ENCODE measurements at places on chromosomes 3 and 15.

GRCh38 chr15:68435966-68436365 lies 4.0 kb upstream of the ITGA11 start:
- DNase-seq: no peak

DNA sequence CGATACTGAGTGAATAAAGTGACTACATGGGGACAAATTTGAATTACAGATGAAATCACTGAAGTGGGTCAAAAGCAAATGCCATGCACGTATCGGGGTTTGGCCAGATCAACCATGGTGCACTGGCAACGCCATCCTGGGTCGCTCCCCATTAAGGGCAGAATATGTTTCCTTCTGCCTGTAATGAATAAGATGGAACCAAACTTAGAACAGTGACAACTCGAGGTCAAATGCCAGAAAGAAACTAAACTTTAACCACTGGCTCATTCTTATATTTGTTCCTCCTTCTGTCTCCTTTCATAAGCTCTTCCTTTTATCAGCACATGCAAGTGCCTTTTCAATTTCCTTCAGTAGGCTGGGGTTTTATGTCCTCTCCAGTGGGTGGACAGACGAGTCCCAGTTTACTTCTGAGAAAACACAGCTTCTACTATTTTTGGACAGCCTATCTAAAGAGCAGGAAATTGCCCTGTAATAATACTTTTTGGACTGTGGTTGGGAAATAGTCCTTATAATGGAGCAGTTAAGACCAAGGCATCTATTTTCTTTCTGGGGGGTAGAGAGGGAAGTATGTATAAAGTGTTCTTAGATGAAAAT lies 61.4 kb downstream of the WHAMM start:
- DNase-seq: no peak

DNA sequence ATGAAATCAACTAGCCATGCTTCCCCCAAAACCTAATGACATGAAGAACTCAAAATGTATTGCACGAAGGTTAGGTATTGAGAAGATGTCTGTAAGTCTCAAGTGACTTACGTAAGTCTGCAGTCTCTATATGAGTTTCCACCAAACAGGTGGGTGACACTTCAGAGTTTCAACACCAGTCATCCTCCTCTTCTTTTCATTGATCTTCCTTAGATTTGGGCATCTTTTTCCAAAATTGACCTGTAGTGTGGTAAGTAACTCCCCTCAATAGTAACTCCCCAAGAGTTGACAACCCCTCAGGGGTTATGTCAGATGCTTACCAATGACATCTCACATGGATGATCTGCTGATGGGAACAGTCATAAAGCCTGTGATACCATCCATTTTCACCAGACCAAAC lies 46.1 kb downstream of the GPR176 start:
- DNase-seq: no peak

- DNase-seq: no peak
These were observed 40.5 kb downstream of the ZNF106 start for GRCh38 chr15:42450425-42450790.

- DNase-seq: no peak
These were observed 611.2 kb upstream of the CFAP20DC start for GRCh38 chr3:59660852-59661625.

DNA sequence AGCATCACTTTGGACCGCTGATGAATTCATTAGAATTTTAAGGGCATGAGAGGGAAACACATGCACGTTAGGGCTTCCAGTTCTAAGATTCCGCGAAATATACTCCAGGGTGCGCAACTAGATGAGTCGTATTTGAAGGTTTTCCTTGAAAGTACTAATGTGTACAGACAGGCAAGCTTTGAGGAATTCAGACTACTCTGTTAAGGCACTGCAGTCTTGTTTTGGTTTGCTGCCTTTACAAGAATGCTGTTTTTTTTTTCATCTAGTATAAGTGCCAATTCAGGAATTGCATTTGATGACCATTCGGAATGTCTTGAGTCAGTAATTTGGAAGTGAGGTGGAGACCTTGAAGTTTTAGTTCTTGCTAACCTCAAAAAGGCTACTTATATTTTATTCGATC lies 19.1 kb downstream of the TRNT1 start:
- DNase-seq: no peak

DNA sequence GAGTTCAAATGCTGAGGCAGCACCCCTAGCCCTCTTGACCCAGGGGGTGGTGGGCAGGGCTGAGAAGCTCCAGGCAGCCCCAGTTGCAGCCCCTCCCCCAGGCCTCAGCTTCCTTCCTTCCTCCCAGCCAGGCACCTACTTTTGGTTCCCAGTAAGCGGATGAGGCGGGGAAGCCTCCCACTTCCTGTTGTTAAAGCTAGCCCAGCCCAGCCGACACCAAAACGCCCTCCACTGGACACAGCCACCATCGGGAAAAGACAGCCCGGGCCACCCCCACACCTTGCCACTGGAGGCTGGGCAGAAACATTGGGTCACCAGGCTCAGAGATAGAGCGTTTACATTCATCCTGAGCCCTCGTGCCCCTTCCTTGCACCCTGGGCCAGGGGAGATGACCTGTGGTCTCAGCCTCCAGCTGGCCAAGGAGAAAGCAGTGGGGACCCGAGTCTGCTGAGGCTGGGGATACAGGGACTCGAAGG lies 3.5 kb downstream of the DUSP7 start:
- DNase-seq: peak; percentile 94

DNA sequence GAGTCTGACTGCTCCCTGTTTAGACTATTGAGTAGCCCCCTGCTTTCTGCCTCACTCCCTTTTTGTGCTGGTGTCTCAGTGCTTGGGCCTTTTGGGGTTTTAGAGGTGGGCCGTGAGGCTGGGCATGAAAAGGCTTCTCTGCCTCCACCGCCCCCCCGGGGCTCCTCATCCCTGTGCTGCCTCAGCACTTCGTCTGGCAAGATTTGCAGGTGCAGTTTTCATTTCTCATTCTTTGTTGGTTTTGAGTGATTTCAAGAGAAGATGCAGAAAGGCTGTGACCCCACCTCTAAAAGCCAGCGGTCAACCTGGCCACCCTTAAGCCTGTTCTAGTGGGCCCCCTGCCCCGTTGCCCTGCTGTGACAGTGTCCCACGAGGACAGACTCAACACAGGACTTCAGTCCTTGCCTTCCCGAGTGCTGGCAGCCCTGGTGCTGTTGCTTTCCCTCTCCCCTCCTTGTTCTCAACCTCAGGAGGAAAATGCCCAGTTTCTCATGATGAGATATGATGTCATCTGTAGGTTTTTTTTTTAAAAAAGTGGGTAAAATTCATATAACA lies 38.0 kb downstream of the APBA2 start:
- no peak for DNase-seq

GRCh38 chr3:112374333-112374734 lies 41.4 kb downstream of the CD200 start:
- DNase-seq: no peak

- DNase-seq: no peak
These were observed 69.9 kb downstream of the IGF2BP2 start for GRCh38 chr3:185754920-185755319.

DNA sequence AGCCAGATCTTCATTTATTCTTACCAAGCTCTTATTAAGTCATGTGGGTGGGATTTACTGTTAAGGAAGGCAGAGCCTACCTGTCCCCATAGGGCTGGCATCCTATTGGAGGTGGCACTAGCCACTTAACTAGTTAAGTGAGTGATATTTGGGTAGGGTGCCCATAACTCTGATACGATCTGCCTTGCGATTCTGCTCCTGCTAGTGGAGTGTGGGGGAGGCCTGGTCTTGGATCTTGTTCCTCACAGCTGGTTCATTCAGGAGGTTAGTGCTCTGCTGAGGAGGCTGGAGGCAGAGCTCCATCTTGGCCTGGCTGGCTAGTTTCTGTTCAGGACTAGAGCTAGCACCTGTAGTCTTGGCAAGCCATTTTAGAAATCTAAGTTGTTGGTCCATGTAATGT lies 9.3 kb downstream of the BAHD1 start:
- DNase-seq: no peak

- DNase-seq: no peak
These were observed 423.1 kb downstream of the CNTN6 start for GRCh38 chr3:1515882-1516281.

DNA sequence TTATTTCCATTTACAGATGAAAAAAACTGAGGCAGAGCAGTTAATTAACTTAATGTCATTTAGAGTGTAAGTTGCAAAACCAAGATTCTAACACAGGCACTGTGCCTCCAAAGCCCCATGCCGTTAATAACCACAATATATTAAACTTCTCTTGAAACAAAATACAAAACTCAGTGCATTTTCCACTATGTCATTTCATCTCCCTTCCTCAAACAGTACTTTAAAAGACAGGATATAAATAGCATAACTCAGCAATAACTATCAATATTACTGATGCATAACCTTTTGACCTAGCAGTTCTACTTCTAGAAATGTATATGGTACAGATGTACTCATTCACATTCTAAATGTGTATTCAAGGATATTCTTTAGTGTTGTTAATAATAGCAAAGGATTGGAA lies 5.1 kb upstream of the TASOR start:
- no peak for DNase-seq

DNA sequence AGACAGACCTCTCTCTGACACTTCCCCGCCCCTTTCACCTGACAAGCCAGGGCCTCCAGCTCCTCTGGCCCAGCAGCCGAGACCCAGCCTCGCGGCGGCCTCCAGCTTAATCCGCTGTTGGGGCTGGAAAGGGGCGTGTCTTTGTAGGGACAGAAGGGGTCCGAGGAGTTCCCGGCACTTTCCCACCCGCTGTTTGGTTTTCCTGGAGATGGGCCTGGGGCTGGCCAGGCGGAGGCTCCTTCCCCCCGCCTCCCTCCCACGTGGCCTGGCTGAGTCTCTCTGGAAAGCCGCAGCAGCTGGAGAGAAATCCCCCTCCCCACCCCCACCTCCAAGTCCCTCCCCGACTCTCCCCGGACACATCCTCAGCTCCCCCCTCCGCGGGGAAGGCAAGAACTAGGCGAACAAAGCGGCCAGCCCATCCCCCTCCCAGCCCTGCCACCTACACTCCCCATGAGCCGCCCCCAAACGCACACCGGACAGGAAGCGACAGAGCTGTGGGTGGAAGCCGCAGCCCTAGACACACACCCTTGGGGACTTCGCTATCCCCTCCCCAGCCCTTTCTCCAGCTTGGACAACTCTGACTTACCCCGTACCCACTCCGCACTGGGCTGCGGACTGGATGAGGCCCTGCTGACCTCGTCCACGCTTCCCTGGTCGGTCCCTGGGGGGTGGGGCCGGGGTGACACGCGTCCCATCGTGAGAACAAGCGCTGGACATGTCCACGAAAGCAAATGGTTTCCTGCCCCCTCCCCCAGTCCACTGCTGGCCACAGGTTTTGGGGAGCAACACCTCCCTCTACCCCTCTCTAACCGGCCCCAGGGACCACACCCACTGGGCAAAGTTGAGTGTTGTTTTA lies 1.2 kb downstream of the IGDCC4 start:
- peak; percentile 30 for DNase-seq

DNA sequence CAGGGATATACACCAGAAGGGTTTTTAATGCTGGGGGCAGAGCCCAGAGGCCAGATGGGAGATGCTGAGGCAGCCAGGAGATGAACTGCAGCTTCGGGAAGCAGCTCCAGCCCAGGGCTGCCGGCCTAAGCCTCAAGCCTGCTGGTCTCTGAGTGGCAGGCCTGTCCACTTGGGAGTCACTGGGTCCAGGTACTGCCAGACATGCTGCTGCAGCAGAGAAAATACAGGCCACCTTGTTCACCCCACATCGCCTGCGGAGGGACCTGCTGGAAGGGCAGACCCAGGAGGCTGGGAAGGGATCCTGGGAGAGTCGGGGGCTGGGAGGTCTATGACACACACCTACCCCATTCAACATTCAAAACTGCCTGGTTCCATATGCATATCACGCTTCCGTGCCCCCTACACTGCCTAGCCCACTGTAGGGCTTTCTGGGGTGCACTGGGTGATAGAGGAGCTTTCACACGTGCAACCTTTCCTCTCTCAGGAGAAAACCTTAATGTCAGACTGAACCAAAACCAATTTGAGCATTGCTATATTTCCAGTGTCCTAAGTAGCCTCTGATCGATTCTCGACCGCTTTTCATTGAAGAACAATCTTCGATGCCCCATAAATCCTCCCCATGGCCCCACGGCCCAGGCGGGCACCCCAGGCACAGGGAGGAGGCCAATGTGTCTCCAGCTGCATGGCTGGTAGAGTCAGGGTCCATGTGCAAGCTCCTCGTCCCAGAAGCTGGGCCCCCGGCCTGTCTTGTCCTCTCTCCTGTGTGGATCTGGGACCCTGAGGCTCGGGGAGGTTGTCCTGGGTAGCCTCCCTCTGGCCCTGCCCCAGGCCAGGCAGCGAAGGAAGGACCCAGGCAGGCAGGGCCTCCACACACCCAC lies 147.4 kb downstream of the ATP10A start:
- DNase-seq: no peak

GRCh38 chr15:68000754-68001153 lies 53.4 kb upstream of the PIAS1 start:
- DNase-seq: no peak

DNA sequence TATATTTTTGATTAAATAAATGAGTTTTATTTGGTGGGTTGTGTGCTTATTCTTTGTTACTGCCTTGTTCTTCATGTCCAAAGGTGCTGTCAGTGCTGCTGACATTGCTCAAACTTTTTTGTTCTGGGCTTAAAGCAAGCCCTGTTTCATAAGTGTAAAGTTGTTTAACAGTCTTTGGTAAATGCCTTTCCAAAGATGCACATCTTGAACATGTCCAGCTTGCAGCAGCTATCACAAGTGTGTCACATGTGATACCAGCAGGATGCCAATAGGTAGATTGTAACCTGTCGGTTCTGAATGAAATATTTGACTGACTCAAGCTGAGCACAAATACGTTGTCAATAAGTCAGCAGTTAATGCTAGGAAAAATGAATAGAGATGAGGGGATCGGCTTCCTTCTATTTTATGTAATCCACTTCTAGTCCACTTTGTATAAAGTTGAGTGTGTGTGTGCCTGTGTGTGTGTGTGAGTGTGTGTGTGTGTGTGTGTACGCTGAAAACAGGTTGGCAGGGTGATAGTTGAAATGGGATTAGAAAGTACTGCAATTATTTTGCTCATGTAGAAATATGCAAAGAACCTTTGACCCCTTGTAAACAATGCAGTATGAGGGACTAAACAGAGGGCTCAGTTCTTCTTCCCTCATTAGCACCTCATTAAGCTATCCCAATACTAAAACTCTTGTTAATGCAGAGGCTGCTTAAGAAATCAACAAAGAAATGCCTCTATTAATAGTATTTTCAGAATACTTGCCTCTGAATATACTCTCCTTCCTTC lies 986.5 kb downstream of the TUSC7 start:
- DNase-seq: no peak

- DNase-seq: peak; percentile 83
These were observed 3.1 kb upstream of the LARP6 start for GRCh38 chr15:70856884-70857561.

DNA sequence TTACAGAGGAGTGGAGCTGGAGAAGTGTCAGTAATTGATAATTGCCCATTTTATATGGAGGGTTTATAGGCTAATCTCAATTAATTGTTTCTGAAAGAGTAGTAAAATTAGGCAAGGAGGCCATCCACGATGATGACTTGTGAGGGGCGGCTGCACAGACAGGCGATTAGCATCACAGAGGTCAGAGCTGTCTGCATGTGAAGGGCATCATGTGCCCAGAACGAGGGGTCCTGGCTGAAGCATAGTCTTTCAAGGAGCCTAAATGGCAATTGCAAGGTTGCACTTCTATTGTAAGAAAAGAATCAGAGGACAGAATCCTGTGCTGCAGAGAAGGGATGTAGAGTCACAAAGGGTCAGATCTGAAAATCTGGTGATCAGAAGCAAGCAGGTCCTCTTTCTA lies 196.6 kb downstream of the EBLN2 start:
- no peak for DNase-seq

Data from left cardiac atrium (tissue), 4 donors.